ENCODE measurements at places on chromosomes 2 and 18.

DNA sequence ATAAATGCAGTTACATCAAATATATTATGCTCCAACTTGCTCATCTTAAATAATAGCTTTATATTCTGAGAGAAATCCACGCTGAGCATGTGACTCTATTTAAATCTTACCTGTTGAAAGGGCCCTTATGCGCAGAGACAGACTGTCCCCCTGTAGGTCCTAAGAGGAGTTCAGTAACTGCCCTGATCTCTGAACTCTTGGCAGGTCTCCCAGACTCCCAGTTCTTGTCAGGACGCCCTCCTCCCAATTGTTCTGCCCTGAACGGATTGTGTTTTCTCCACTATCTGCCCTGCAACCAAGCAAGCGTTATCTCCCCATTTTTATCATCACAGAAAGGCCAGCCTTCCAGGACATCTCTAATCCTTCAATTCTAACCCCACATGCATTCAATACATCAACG is 954.6 kb downstream of the TSN start:
- DNase-seq: no peak

- DNase-seq: no peak
These were observed 55.4 kb downstream of the POLR1A start for GRCh38 chr2:86050301-86050700.

DNA sequence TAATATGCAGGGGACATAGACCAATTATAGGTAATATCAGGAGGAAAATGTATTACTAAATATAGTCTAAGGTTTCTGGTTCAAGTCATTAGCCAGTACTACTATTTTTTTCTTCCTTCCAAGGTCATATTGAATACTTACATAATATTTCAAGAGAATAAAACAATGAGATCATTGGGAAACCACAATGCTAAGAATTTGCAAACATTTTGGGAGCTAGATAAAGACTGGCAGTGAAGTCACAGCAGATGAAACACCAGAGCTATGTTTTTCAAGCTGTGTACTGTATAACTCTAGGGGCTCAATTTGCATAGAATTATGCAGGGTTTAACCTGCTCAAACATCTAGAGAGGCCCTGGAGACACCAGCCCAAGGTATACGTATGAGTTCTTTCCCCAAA is 80.5 kb upstream of the KCNH7 start:
- peak; percentile 66 for DNase-seq

- no peak for DNase-seq
These were observed 1.8 kb upstream of the AGBL5 start for GRCh38 chr2:27049422-27050280.

- peak; percentile 77 for DNase-seq
These were observed 36.5 kb downstream of the EFR3B start for GRCh38 chr2:25078170-25079049.

- no peak for DNase-seq
These were observed 94.8 kb downstream of the RHOB start for GRCh38 chr2:20541651-20542050.

- no peak for DNase-seq
These were observed 19.0 kb downstream of the DYNC1I2 start for GRCh38 chr2:171706152-171706803.

DNA sequence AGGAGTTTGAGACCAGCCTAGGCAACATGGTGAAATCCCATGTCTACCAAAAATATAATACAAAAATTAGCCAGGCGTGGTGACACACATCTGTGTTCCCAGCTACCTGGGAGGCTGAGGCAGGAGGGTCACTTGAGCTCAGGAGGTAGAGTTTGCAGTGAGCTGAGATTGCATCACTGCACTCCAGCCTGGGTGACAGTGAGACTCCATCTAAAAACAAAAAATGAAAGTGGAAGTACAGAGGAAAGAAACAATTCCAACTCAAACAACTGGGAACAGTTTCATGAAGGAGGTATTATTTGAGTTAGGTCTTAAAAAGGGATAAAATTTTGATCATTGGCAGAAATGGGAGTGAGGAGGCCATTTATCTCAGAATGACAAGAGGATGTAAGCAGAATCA is 6.3 kb upstream of the RAB1A start:
- DNase-seq: no peak

GRCh38 chr18:45068400-45069094 is 387.9 kb downstream of the SETBP1 start:
- DNase-seq: no peak

GRCh38 chr18:79902640-79903039 is 48.8 kb downstream of the SLC66A2 start:
- no peak for DNase-seq

- no peak for DNase-seq
These were observed 71.5 kb downstream of the CDC42EP3 start for GRCh38 chr2:37599688-37600525.

GRCh38 chr2:127347015-127347414 is 40.8 kb downstream of the MAP3K2 start:
- DNase-seq: no peak

DNA sequence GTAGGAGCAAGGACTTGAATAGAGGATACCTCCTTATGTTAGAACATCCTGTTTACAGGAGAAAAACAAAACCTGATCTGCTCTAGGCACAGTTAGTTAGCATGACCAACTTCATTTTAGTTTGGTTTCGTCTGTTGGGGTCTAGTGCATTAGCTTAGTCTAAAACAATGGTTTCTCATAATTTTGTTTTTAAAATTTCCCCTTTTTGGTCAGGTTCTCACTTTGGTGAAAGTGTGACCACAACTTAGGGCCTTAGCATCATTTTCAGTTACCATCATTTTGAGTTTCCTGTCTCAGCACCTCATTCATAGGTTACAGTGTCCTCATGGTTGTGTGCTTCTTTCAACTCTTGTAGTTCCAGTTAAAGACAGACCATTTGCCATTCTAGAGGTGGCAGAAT is 1277.0 kb upstream of the SLC39A10 start:
- no peak for DNase-seq

DNA sequence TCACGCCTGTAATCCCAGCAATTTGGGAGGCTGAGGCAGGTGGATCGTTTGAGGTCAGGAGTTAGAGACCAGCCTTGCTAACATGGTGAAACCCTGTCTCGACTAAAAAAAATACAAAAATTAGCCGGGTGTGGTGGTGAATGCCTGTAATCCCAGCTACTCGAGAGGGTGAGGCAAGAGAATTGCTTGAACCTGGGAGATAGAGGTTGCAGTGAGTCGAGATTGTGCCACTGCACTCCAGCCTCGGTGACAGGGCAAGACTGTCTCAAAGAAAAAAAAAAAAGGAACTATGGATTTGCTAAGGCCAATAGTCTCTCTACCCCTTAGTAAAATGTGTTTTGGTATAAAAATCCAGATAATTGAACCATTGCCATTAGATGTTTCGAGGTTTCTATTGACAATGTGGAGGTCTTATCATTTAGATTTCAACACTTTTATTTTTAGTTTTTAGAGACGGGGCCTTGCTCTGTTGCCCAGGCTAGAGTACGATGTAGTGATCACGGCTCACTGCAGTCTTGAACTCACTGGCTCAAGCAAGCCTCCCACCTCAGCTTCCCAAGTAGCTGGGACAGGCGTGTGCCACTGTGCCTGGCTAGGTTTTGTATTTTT is 1.1 kb upstream of the TXNDC2 start:
- DNase-seq: no peak

- DNase-seq: no peak
These were observed 83.4 kb upstream of the PPP1CB start for GRCh38 chr2:28668106-28668814.

DNA sequence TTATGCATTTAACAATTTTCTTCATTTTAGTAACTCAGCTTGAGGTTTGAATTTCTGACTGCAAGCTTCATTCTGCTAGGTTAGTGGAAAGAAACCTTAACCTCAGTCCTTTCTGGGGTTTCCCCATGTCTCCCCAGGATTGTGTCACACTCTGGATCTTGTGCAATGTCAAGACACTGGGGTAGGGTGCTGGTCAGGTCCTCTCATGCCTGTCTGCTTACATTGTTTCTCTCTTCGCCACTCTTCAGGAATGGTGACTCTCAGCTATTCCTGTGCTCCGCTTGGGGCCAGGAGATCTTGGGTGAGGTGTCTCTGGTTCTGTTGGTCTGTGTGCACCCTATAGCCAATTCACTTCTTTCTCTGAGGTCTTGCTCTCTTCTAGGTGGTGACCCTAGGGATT is 23.9 kb downstream of the CTLA4 start:
- DNase-seq: peak; percentile 36

DNA sequence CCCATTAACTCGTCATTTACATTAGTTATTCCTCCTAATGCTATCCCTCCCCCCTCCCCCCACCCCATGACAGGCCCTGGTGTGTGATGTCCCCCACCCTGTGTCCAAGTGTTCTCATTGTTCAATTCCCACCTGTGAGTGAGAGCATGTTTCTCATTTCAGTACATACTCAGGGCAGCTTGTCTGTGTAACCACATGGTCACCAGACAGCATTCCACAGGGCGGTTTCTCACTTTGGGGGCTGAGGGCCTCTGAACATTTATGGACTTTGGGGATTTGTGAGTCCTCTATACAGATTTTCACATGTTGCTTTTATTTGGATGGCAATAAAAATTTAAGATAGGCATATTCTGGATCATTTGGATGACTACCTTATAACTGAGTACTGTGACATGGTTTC is 84.0 kb downstream of the LYPD6B start:
- DNase-seq: peak; percentile 3

DNA sequence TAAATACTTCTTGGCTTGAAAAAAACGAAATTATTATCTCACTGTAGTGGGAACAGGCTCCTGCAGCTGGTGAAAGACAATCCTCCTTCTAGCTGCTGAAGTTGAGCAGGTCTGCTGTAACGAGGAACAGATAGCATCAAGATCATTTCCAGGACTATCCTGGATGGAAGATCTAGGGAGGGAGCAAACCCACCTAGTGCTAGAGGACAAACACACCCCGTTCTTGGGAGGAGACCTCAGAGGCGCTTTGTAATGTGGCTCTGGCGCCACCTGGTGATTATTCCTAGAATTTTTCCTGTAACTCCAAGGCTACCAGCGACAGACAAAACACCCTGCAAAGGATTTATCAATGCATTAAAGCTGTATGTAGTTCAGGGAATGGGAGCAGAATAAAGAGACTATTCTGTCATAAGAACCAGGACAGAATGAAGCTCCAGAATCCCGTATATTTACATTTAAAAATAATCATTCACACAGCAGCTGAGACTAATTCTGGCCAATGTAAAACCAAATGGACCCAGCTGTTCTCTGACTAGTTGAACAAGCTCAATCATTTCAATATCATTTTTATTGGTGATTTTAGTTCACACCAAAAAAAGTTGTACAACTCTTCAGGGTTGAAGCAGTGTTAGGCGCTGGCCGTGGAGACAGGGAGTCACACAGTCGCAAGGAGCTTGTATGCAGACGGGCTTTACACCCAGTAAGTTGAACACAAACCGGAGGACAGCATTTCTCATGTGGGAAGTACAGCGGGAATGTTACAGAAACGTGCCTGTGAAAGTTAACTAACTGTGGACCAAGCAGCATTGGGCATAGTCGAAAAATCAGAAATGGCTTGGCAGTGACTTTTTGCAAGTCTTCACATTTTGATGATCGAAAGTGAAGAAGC is 290.3 kb downstream of the TRIB2 start:
- peak; percentile 53 for DNase-seq

DNA sequence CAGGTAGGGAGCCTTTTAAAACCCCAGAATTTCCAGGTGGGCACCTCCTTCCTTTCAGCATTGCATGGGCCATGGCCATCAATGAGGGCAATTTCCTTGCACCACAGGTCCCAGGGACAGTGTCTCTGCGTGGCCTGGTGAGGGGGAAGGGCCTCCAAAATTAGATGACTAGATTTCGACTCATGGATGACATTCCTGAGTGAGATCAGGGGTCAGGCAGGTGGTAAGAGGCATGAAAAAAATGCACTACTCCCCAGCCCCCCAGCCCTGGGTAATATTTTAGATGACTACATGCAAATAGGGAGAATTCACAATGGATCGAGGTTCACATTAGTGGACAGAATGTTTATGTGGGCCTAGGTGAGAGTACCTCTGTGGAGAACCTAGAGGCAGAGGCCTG is 19.0 kb upstream of the IGFBP5 start:
- no peak for DNase-seq

GRCh38 chr2:27489118-27489497 is 435 bp downstream of the IFT172 start:
- DNase-seq: peak; percentile 24

DNA sequence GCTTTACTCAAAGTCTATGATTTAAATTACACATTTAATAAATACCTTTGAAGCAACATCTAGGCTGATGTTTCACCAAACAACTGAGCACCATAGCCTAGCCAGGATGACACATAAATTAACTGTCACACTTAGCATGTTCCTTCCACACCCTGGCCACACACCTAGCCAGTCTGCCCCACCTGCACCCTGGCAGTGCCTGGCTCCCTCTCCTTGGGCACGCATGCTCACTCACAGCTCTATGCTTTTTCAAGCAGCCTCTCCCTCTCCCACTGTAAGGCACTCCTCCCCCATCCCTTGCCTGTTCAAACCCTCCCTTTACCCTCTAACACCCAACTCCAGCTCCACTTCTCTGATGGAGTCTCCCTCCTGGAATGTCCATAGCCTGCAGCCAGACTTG is 357.6 kb upstream of the KLHL29 start:
- no peak for DNase-seq

GRCh38 chr2:26068602-26069298 is 34.9 kb downstream of the RAB10 start:
- peak; percentile 89 for DNase-seq

GRCh38 chr2:177478029-177478428 is 85.5 kb downstream of the AGPS start:
- DNase-seq: peak; percentile 29

- DNase-seq: no peak
These were observed 7.9 kb downstream of the PPP3R1 start for GRCh38 chr2:68244456-68244855.

GRCh38 chr2:161059388-161059787 is 100.8 kb upstream of the TANK start:
- no peak for DNase-seq

GRCh38 chr2:133773854-133774653 is 205.8 kb upstream of the NCKAP5 start:
- no peak for DNase-seq

DNA sequence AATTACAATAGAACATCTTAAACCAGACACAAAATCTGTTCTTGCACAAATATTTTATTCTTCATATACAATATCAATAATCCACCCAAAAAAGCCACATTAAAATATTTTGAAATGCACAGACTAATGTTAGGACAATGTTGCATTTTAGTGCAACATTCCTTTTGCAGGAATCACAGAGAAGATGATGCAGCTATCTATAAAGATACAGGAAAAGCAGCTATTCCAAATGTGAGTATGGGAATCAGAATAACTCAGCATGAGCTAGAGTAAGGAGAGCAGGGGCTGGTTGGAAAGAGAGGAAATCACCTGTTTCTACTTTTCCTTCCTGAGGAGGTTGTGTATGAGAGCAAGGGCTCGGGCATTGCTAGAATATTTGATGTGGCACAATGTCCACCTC is 4.8 kb downstream of the C2orf66 start:
- DNase-seq: no peak

GRCh38 chr2:61512768-61513398 is 25.3 kb downstream of the XPO1 start:
- no peak for DNase-seq
